ENCODE measurements at places on chromosomes 1 and 21. TPM values are rescaled to one million over a fixed set of nuclear protein-coding genes. Genes with fewer than 3 reads are reported as not detected.

- H3K36me3 ChIP-seq = no peaks in the 10 kb centered on the region
- no peaks in the 10 kb centered on the region for H3K27me3 ChIP-seq
- DNase-seq = no peak
- no peak overlapping the region for H3K27ac ChIP-seq
Measured at GRCh38 chr1:110824192-110824591, 48.8 kb upstream of the CD53 start.

RORC gene
- total RNA-seq = 0.52 TPM

GRCh38 chr1:180816132-180816531, 96.6 kb upstream of the KIAA1614 start:
- H3K27ac ChIP-seq = no peak overlapping the region
- H3K4me1 ChIP-seq = no peaks in the 10 kb centered on the region
- H3K27me3 ChIP-seq = no peaks in the 10 kb centered on the region
- H3K36me3 ChIP-seq = no peaks in the 10 kb centered on the region

- H3K36me3 ChIP-seq = no peaks in the 10 kb centered on the region
- peaks cover 7% of the 10 kb centered on the region for H3K4me1 ChIP-seq
- no peak overlapping the region for H3K4me3 ChIP-seq
- no peak overlapping the region for H3K27ac ChIP-seq
Measured at GRCh38 chr1:224592636-224593582, 23.2 kb upstream of the CNIH3 start.

- H3K4me3 ChIP-seq = no peak overlapping the region
- no peaks in the 10 kb centered on the region for H3K27me3 ChIP-seq
- no peak overlapping the region for H3K27ac ChIP-seq
- H3K4me1 ChIP-seq = peaks cover 9% of the 10 kb centered on the region
- DNase-seq = no peak
- no peaks in the 10 kb centered on the region for H3K36me3 ChIP-seq
Measured at GRCh38 chr1:113998361-113998760, 19.1 kb downstream of the OLFML3 start.

HPDL gene
- 60.6 TPM for total RNA-seq

DNA sequence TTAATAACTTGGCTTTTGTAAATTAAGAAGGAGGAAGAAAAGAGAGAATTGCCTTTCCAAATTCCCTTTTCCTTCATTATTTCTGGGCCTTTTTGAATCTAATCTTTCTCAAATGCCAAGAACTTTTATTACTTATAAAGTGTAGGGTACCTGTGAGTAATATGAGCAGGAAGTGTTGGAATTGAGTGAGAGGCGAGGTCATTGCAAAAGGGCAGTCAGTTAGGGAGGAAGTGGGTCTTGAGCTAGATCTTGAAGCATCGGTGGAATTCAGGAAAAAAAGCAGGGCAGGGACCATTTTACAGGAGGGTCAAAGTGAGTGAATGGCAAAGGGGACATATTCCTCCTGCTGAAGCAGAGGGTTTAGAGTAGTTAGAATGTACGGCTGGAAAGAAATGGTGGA, 23.4 kb downstream of the DDI2 start:
- no peaks in the 10 kb centered on the region for H3K27me3 ChIP-seq
- no peaks in the 10 kb centered on the region for H3K4me1 ChIP-seq

DNA sequence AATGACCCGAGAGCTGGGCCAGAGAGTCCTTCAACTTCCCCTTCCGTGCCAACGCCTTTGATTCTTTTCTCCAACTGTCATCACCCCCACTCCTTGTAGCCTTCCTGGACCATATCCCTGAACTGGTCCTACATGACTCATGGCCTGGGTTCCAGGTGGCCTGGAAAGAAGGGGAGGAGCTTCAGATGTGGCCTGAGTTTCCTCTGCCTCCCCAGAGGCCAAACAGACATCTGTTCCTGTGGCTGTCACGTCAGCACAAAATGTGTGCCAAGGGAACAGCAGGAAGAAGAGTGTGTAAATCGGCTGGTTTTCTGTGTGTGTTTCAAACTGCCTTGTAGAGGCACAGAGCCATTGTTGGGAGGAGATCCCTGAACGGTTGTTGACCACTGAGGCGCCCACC, 24.9 kb upstream of the KIRREL1 start:
- no peak overlapping the region for H3K4me3 ChIP-seq
- H3K36me3 ChIP-seq = no peaks in the 10 kb centered on the region
- H3K27me3 ChIP-seq = no peaks in the 10 kb centered on the region
- no peak overlapping the region for H3K27ac ChIP-seq

DUSP10 gene
- total RNA-seq = 1.5 TPM

- no peaks in the 10 kb centered on the region for H3K4me1 ChIP-seq
- no peak overlapping the region for H3K4me3 ChIP-seq
- H3K36me3 ChIP-seq = no peaks in the 10 kb centered on the region
- no peak for DNase-seq
- no peaks in the 10 kb centered on the region for H3K27me3 ChIP-seq
Measured at GRCh38 chr1:45394342-45394741, 54.1 kb upstream of the MUTYH start.

- peaks cover 7% of the 10 kb centered on the region for H3K4me1 ChIP-seq
- H3K36me3 ChIP-seq = no peaks in the 10 kb centered on the region
- H3K27me3 ChIP-seq = no peaks in the 10 kb centered on the region
- no peak overlapping the region for H3K27ac ChIP-seq
- H3K4me3 ChIP-seq = no peak overlapping the region
Measured at GRCh38 chr21:37548521-37548981, 182.0 kb downstream of the DYRK1A start.

DNA sequence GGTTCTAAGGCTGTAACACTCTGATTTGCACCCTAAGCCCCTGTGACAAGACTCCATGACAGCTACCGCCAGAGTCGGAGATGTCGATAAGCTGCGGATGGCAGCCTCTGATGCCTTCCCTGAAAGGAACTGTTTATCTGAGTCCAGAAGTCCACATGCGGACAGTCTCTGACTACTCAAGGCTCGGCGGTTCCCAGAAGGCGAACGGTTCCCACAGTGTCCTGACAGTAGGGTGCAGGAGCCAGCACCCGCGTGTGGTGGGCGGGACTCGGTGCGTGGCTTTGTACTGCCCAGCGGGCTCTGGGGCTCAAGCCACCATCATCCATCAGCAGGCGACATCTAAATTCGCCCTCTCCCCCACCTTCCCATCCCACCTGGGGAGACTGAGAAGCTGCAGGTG, 30.7 kb downstream of the LRP8 start:
- H3K27ac ChIP-seq = no peak overlapping the region
- H3K36me3 ChIP-seq = no peaks in the 10 kb centered on the region
- H3K4me3 ChIP-seq = no peak overlapping the region

- H3K4me1 ChIP-seq = 0 out of 2 replicates have a peak, but pooled peaks cover 2% of the 10 kb centered on the region
- DNase-seq = no peak
Measured at GRCh38 chr1:214523124-214523824, 28.1 kb downstream of the PTPN14 start.

DNA sequence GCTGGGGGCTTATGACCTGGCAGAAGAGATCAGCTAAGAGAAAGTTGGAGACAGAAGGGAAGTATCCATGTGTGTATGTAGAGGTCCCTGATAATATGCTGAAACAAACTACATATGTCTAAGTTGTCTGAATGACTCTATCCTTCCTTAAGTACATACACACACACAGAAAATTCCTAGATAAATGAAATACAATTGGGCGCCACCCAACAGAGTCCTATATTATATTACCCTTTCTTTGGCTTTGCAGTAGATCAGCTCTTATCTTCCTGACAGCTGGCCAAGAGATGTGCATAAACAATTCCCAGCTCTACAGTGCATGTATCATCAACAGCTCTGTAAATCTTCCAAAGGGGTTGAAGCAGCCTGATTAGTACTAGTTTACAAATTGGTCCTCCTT, 40.1 kb downstream of the SORT1 start:
- H3K27ac ChIP-seq = no peak overlapping the region
- H3K36me3 ChIP-seq = peaks cover 13% of the 10 kb centered on the region
- DNase-seq = no peak

CD1B gene
- not detected for total RNA-seq

TNFAIP8L2 gene
- total RNA-seq = not detected

DNA sequence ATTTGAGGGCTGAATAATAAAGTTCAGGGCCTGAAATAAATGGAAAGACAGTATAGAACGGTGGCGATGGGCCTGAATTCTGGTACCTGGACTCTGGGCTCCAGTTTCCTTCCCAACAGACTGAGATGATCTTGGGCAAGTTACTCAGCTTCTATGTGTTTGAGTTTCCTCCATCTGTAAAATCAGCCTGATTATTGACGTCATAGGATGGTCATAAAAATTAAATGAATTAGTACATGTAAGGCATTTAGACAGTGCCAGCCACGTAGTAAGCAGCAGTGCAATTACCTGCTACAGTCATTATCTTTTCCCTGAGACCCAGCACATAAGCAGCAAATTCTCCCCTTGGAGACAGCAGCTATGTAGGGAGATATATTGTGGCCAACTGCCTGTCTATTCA, 260.9 kb downstream of the NTNG1 start:
- no peak overlapping the region for H3K4me3 ChIP-seq
- H3K36me3 ChIP-seq = no peaks in the 10 kb centered on the region
- no peaks in the 10 kb centered on the region for H3K4me1 ChIP-seq
- H3K27ac ChIP-seq = no peak overlapping the region
- no peaks in the 10 kb centered on the region for H3K27me3 ChIP-seq

CLEC20A gene
- not detected for total RNA-seq

All from H1 (cell line).